Activated T-helper 17 cell treated with anti-CD3 and anti-CD28 coated beads, Interleukin-2, amount 50 U/mL, for 72 hours (primary cell): ENCODE measurements at places on chromosomes 11 and 22.
A peak's percentile ranks its signal among the peaks of the same experiment; 100 is the strongest.

DNA sequence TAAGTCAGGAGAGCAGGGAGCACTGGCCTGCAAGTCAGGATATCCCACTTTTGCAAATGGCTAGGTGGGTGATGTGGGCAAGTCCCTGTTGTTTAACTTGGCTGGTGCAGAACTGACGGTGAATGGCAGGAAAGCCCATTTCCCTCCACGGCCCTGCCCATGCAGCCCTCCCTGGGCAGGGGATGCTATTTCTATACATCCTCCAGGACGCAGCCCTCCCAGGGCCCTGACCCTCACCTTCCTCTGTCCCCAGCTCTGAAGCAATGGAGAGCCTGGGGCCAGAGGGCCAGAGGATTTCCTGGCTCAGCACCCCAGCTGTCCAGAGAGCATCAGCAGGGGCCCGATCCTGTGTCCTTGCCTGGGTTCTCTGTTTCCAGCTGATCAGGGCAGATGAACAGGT, 91.3 kb downstream of the TSPAN18 start:
- no peak for ATAC-seq

DNA sequence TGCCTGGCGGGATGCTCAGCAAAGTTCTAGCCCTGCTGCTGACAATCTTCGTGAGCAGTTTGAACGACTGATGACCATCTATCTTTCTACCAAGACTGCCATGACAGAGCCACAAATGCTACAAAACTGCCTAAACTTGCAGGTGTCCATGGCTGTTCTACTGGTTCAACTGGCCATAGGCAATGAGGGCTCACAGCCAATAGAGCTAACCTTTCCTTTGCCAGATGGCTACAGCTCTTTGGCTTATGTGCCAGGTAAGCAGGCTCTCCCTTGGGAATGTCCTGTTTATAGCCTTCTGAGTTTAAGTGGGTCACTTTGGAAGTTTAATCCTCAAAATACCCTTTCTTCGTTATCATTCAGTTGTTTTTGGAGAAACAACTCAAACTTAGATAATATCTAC, 20.1 kb downstream of the UBE4A start:
- no peak for ATAC-seq

- ATAC-seq: no peak
Measured at GRCh38 chr11:45765836-45766235, 39.1 kb upstream of the SLC35C1 start.

DNA sequence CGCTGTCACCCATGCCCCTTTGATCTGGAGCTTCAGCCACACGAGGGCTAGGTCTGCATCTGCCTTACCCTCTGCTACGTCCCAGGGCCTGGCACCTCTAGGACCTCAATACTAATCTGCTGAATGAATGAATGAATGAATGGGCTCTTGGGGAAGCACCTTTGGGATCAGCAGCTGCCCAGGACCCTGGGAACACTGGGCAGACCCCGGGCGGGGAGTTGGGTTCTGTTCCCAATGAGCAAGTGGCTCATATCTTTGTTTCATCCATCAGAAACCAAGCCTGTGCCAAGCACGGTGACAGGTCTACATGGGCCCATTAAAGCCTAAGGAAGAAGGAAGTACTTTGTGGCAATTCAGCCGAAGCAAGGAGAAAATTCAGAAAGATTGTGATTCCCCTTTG, 41.5 kb upstream of the SHISAL1 start:
- ATAC-seq: no peak

GRCh38 chr11:42243385-42243784, 783.9 kb upstream of the LRRC4C start:
- no peak for ATAC-seq

GRCh38 chr22:27768027-27768653, 33.4 kb downstream of the MN1 start:
- ATAC-seq: no peak

DNA sequence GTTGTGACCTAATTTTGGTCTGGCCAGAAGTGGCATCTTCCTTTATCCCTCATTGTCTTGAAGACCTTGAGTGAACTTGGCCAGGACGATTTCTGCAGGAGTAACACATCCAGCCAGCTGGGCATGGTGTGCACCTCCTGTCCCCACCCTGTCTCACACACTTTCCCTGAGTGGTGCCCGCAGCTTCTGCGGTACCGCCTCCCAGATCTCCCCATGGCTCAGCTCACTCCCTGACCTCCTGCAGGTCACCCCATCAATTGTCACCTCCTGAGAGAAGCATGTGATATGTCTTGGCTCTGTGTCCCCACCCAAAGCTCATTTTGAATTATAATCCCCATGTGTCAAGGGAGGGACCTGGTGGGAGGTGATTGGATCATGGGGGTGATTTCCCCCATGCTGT, 50.2 kb upstream of the TP53I11 start:
- ATAC-seq: no peak

- ATAC-seq: no peak
Measured at GRCh38 chr22:27986459-27986858, 67.4 kb upstream of the PITPNB start.

- no peak for ATAC-seq
Measured at GRCh38 chr11:1012740-1013630, 23.5 kb downstream of the MUC6 start.

DNA sequence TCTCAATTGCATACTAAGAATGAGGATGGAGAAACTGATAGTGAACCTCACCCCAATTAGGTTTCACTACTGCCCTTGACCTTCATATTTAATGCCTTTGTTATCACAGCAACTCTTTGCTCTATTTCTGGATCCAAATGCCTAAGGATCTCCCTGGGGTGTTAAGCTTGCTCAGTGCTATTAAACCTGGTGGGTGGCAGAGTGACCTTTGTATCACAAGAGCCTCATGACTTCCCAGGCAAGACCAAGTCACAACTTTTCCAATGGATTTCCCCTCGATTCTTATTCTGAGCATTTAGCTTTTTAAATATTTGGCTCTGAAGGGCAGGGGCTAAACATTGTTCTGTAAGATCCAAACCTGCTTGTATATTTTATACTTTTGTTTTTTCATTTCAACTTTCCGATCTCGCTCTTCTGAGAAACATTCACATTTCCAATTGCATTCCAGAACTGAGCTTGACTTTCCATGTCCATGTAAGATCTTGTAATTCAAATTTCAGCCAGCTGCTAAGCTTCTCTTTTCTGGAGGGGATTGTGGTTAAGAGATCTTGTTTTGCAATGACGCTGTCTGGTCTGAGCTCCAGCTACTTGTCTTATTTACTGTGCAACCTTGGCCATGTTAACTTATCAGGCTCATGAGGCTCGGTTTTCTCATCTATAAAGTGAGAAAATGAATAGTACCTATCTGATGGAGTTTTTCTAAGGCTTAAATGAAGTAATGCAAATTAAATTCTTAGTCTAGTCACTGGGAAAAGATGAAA, 6.4 kb upstream of the EHF start:
- peak; percentile 68 for ATAC-seq

GRCh38 chr22:49724893-49725489, 102.7 kb downstream of the BRD1 start:
- peak; percentile 93 for ATAC-seq

DNA sequence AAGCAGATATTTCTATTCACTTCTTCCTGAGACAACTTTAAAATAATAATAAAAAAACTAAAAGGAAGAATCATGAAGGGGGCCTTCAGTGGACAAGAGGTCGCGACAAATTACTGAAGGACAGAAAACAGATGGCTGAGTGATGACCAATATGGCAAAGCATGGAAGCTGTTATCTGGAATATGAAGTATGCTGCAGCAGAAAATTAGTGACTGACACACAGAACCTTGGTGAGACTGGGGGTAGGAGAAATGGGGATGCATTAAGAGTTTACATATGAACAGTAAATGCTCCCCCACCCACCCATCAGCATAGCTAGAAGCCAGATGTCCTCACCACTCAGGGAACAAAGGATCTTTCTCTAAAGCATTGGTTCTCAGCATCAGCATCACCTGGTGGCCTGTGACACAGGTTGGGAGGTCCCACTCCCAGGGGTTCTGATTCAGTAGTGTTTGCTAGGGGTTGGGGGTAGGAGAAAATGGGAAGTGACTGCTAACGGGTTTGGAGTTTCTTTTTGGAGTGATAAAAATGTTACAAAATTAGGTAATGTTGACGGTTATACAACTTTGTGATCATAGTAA, 59.7 kb downstream of the NARS2 start:
- ATAC-seq: no peak

DNA sequence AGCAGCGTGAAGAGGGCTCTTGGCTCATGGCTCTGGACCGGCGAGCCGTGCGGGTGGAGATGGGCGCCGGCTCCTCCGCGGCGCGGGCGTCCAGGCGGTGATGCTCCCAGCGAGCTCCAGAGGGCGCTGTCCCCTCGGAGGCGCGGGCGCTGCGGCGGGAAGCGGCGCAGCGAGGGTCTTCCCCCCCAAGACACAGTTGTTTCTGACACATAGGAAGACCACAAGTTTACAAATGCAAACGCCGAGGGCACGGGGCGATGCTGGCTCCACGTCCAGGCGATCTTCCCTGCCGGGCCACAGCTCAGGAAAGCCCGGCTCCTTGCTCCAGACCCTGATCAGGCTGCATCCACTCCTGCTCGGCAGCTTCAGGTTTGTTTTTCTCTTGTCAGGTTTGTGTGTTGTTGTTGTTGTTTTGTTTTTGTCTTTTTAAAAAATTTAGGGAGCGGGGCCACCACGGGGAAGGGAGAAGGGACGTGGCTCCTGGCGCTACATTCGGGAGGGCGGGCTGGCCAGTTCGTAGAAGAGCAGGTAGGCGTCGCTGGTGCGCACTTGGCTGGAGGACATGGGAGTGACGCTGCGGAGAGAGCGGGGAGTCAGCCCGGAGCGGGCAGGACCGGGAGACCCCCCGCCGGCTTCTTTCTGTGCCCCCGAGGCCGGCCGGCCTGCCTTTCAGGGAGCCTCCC, 10.0 kb upstream of the MFRP start:
- peak; percentile 84 for ATAC-seq

DNA sequence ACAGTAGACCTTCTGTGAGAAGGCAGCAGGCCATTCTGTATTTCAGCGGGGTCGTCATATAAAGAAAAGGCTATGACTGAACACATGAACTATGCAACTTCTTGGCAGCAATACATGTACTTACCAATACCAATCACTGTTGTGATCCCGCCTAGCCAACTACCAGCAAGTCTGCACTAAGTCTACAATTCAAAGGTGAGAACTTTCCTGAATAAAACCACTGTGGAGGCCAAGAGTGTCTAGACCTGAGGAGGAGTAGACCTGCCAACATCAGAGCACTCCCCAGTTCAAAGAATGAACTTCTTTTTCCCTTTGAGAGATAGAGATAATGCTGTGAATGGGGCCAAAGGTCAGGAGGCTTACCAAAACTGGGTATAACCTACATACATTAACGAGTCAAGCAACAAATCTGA, 108.2 kb downstream of the SIK3 start:
- ATAC-seq: no peak

DNA sequence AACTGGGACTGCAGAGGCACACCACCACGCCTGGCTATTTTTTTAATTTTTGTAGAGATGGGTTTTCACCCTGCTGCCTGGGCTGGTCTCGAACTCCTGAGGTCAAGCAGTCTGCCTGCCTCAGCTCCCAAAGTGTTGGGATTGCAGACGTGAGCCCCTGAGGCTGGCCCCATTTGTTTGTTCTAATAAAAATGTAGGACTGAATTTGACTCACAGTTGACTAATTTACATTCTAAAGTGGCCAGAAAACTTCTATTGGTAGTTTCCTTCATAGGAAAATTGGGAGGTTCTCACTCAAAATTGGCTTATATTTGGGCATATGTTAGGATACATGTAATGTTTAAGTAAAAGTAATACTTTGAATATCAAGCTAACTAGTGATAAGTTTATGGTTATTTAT, 35.0 kb downstream of the PPFIA1 start:
- no peak for ATAC-seq

DNA sequence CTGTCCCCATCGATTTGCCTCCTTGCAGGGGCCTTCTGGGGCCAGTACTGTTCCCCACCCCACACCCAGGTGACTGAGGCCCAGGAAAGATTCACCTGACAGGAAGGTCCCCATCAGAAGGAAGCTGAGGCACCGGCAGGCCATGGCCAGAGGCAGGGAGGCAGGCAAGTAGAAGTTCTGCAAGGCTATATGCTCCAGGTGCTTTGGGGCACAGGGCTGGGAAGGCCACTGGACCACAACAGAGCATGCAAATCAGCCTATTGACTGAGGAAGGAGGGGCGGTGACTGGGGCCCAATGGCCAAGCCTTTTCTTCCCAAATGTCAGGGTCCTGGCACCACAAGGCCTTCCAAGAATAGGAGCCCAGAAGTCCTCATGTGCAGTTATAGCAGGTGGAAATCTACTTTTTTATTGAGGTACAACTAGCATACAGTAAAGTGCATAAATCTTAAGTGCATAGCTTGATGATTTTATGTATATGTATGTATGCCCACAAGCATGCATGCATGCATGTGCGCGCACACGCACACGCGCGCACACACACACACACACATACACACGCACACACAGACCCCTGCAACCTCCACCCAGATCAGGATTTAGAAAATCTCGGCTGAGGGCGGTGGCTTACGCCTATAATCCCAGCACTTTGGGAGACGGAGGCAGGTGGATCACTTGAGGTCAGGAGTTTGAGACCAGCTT, at the start of gene VPREB3:
VPREB3 (minus strand) TSS at position 206 of the 700 bp plus-strand sequence; CDS start at position 144, 62 bp downstream.
- ATAC-seq: no peak

GRCh38 chr11:26896719-26897118, 97.2 kb upstream of the FIBIN start:
- no peak for ATAC-seq

DNA sequence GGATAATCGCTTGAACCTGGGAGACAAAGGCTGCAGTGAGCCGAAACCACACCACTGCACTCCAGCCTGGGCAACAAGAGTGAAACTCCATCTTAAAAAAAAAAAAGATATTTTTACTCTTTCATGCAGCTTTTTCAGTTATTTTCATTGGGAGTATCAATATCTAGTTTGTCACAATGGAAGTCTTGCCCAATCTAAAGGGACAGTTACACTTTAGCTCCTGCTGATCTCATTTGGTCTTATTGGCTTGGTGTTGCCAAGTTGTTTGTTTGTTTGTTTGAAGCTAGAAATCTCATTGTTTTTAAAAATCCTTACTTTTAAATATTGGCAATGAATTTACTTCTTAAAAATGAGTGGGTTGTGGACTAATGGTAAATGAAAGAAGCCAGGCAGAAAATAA, 24.7 kb downstream of the CEP295 start:
- no peak for ATAC-seq

DNA sequence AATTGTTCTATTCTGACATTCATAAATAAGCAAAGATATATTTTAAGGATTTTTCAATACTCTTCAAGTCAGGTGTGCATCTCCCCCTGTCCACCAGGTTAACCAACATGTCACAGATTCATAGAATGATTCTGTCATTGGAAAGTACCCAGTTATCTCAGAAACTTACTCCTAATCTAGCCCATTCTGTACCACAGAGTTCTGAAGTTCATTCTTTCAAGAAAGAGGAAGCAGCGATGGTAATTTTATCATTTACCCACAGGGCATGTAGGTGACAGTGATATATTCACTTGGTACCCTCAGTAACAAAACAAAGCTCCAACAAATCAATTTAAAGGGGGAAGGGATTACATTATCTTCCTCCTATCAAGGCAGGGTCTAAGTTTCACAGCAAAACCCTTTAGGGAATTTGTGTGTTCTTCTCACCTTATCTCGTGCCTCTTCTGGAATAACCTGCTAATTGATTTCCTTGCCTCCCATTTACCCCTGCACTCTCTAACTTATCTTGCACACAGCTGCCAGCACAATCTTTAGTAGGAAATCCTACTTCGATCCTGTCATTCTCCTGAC, 19.0 kb upstream of the MPPED2 start:
- ATAC-seq: no peak

GRCh38 chr11:123576501-123576900, 77.9 kb downstream of the SCN3B start:
- no peak for ATAC-seq

- no peak for ATAC-seq
Measured at GRCh38 chr11:77259641-77260040, 41.8 kb downstream of the GDPD4 start.
